Natural killer cell (primary cell): ENCODE measurements at places on chromosomes 2 and 18. TPM values are rescaled to one million over a fixed set of nuclear protein-coding genes. Genes with fewer than 3 reads are reported as not detected.
A peak's percentile ranks its signal among the peaks of the same experiment; 100 is the strongest.

DNA sequence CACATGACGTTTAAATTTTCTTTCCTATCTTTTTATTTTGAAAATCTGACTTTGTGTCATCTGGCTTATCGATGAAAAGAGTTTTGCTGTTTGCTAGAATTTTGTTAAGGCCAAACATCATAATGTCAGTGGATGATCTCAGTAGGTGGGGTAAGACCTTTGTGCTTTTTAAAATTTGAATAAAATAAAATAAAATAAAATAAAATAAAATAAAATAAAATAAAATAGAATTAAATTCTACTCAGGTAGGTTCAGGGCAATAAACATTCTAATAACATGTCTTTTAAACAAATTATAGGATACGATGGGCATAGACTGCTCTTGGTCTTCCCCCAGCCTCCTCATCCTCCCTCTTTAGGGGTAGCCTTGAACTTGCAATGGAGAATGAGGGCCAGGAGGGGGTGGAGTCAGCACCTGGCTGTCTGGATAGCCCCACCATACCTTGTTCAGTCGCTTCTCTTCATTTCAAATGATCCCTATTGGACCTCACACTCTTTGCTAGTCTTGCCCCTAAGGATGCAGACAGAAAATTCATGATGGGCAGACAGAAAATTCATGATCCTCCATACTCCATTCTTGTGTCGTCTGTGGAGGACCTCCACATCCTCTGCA is 8.1 kb downstream of the LDLRAD4 start:
- H3K36me3 ChIP-seq = no peaks in the 10 kb centered on the region
- no peak overlapping the region for H3K4me3 ChIP-seq
- no peak for DNase-seq
- H3K27me3 ChIP-seq = no peaks in the 10 kb centered on the region

DNA sequence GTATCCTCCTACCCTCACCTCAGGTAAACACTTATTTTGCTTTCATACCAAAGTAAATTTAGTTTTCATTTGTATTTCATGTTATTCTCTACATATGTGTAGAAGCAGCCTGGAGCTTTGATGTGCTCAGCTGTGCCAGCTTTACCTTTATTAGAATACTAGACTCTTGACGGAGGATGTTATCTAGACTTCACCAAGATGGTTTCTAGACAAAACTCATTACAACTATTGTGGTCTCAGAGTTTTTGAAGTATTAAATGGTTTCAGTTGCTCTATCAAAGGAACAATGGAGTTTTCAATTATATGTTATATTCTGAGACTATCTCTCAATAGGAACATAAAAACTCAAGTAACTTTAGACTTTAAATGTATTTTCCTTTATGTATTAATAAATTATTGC is 5.0 kb upstream of the IL18RAP start:
- no peak overlapping the region for H3K4me3 ChIP-seq
- no peaks in the 10 kb centered on the region for H3K27me3 ChIP-seq
- H3K4me1 ChIP-seq = peaks cover 46% of the 10 kb centered on the region
- peak; percentile 59 for DNase-seq

DNA sequence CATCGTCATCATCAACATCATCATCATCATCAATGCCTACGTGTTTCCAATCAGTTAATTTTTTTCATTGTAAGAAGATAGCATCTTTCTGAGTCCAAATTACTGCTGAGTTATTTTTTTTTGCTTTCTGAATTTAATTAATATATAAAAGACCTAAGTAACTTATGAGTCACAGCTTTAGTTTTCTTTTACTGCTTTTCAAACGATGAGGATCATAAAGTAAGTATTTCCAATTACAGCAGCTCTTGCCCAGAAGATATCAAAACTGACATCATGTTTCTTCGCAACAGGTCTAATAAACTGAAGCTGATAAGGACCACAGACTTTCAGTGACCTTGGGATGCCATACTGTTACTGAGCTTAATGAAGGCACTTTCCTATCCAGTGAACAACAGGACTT is 442.2 kb downstream of the DSEL start:
- no peaks in the 10 kb centered on the region for H3K27me3 ChIP-seq
- no peak overlapping the region for H3K27ac ChIP-seq
- H3K36me3 ChIP-seq = no peaks in the 10 kb centered on the region
- no peak for DNase-seq
- H3K4me3 ChIP-seq = no peak overlapping the region

- no peak overlapping the region for H3K4me3 ChIP-seq
- no peak for DNase-seq
- H3K36me3 ChIP-seq = peaks cover 89% of the 10 kb centered on the region
- H3K27ac ChIP-seq = no peak overlapping the region
- H3K4me1 ChIP-seq = peaks cover 19% of the 10 kb centered on the region
- no peaks in the 10 kb centered on the region for H3K27me3 ChIP-seq
Measured at GRCh38 chr2:233152541-233152940, 92.4 kb downstream of the INPP5D start.

DNA sequence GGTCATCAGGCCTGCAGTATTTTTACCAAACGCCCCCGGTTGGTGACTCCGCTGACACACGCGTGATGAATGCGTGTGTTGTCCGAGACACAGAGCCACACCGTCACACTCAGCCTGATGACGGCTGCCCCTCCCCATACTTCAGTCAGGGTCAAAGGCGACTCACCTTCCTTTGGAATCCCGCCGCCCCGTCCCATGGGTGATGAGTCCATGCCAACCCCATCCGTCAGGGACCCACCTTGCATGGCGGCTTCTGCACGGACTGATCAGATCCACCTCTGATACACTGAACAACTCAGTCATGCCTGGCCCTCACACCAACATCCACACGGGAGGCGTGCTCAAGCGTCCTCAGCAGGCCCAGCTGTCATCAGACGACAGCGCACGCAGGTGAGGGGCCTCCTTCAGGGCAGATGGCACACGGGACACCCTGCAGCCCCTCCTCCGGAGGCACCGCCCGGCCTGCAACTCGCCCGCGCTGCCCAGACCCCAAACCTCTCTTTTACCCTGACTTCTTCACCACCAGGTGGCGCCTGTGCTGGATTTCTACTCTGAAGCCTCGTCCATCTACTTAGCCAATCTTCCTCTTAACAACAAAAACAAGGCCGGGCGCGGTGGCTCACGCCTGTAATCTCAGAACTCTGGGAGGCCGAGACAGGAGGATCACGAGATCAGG is 89.2 kb downstream of the ZNF516 start:
- no peak overlapping the region for H3K27ac ChIP-seq
- no peak for DNase-seq
- H3K4me3 ChIP-seq = no peak overlapping the region
- no peaks in the 10 kb centered on the region for H3K36me3 ChIP-seq

DNA sequence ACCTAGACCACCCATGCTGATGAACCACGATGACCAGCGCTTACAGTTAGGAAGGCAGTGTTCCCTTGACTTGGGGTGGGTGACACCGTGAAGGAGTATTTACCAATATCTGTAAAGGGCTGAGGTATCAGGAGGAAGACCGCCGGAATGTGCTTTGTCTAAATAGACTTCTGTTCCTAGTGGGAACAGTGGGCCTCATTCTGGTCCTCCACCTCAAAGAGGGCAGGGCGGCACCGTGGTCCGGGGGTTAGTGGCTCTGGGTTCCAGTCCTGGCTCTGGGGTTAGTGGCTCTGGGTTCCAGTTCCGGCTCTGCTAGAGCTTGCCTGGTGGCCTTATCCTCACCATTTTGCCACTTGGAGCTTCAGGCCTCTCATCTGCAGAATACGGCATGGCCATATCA is 91.6 kb upstream of the SMAD2 start:
- no peak for DNase-seq
- H3K36me3 ChIP-seq = no peaks in the 10 kb centered on the region
- no peak overlapping the region for H3K27ac ChIP-seq
- H3K27me3 ChIP-seq = no peaks in the 10 kb centered on the region

DNA sequence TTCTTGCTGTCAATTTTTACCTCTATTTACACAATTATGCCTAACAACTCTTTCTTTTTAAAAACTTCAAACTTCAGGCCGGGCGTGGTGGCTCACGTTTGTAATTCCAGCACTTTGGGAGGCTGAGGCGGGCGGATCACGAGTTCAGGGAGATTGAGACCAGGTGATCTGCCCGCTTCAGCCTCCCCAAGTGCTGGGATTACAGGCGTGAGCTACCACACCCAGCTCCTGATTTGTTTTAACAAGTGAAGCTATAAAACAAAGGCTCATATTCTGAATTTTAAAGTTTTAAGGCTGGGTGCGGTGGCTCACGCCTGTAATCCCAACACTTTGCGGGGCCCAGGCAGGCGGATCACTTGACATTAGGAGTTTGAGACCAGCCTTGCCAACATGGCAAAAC is 15.5 kb downstream of the PTPN2 start:
- H3K27me3 ChIP-seq = no peaks in the 10 kb centered on the region
- no peaks in the 10 kb centered on the region for H3K36me3 ChIP-seq
- peaks cover 2% of the 10 kb centered on the region for H3K4me1 ChIP-seq
- no peak overlapping the region for H3K4me3 ChIP-seq

DNA sequence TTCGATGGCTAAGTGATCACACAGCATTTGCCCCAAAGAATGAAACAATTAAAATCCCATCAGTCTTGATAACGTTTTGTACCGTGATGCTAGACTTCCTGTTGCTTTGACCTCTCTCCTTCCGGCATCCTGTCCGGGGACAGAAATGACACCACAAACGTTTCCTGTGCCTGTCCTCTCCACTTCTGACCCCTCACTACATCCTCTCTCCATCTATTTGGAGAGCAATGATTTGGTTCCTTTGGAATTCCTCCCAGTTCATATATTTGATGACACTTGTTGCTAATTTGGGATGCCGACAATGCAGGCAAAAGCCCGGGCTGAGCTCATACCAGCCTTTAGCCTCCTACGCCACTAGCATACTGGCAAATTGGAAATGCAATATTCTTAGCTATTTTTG is 151.2 kb upstream of the CCDC68 start:
- H3K27me3 ChIP-seq = no peaks in the 10 kb centered on the region
- no peak for DNase-seq
- H3K36me3 ChIP-seq = no peaks in the 10 kb centered on the region
- no peak overlapping the region for H3K27ac ChIP-seq
- no peaks in the 10 kb centered on the region for H3K4me1 ChIP-seq
- H3K4me3 ChIP-seq = no peak overlapping the region

DNA sequence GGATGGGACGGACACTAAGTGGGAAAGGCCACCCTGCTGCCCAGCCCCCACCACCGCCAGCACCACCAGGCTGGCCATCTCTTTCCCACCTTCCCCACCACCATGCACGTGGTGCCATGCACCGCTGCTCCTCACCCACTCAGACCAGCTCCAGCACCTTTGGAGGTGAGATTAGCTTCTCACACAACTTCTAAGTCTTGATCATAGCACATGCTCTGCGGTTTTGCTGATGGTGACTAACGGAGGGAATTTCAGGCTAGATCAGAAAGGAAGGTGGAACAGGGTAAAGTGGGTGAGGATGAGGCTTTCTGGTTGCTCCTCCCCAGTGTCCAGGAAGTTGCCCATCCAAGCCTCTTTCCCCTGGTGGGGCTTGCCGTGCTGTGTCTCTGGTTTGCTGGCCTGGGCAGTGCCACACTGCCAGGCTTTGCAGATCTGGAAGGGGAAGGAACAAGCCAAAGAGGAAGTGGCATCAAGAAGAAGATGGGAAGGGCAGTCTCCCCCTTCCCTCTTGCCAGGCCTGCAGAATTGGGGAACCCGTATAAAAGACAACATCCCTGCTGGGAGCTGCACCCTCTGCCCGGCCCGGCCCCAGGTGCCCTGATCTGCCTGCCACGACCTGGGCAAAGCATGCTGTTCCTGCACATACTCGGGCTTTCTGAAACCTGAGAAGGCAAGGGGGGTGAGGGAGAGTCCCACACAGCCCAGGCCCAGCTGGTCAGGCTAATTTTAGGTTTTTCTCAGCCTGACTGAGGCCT is 44.3 kb upstream of the CAB39 start:
- H3K4me1 ChIP-seq = peaks cover 63% of the 10 kb centered on the region
- DNase-seq = no peak
- no peaks in the 10 kb centered on the region for H3K36me3 ChIP-seq
- peak overlapping the region; percentile 22 for H3K27ac ChIP-seq
- H3K27me3 ChIP-seq = no peaks in the 10 kb centered on the region

DNA sequence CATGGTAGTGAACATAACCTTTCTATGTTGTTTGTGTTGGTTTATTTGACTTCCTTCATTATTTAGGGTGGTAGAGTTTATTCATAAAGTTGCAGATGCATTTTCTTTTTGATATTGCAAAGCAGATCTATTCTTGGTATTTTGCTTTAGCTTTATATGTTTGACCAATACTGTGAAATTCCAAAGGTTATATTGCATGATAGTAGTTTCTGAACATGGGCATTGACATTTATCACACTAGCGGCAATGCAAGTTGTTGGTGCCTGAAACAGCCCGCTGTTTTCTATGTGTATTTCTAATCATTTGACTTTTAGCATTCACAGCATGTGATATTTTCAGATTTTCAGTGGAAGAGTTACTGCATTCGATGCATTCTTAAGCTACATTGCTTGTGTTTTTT is 87.2 kb downstream of the ASXL3 start:
- H3K27me3 ChIP-seq = no peaks in the 10 kb centered on the region
- no peak overlapping the region for H3K27ac ChIP-seq
- DNase-seq = no peak
- H3K4me1 ChIP-seq = no peaks in the 10 kb centered on the region

DNA sequence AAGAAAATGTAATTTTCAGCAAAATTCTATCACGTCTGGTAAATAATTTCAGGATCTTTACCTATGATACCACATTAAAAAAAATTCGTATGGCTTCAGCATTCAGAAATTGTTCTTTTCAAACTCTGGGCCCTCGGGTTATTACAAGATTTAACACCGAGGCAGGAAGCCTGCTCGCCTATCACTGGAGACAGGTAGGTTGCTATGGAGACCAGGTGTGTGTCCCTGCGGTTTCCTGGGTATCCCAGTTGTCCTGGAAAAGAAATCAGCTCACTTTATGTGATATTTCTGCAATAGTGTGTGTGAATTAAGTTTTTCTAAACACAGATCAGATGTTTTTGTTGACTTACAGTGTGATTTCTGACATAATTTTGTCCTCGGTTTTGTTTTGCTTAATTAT is 14.2 kb downstream of the HPCAL1 start:
- DNase-seq = no peak
- H3K4me1 ChIP-seq = no peaks in the 10 kb centered on the region
- no peak overlapping the region for H3K27ac ChIP-seq
- no peaks in the 10 kb centered on the region for H3K36me3 ChIP-seq

AGFG1 gene
- total RNA-seq = 71.6 TPM

FAM168B gene
- total RNA-seq = 70.7 TPM

UGT1A3 gene
- total RNA-seq = not detected

FRZB gene
- not detected for total RNA-seq

DSG4 gene
- total RNA-seq = not detected

RUFY4 gene
- 0.82 TPM for total RNA-seq
